ENCODE measurements at places on chromosomes 6 and 20.

GRCh38 chr6:150087336-150087735 is 18.4 kb upstream of the ULBP3 start:
- DNase-seq, result no peak

- no peak for DNase-seq
These were observed 183.5 kb upstream of the CST7 start for GRCh38 chr20:24765316-24766142.

DNA sequence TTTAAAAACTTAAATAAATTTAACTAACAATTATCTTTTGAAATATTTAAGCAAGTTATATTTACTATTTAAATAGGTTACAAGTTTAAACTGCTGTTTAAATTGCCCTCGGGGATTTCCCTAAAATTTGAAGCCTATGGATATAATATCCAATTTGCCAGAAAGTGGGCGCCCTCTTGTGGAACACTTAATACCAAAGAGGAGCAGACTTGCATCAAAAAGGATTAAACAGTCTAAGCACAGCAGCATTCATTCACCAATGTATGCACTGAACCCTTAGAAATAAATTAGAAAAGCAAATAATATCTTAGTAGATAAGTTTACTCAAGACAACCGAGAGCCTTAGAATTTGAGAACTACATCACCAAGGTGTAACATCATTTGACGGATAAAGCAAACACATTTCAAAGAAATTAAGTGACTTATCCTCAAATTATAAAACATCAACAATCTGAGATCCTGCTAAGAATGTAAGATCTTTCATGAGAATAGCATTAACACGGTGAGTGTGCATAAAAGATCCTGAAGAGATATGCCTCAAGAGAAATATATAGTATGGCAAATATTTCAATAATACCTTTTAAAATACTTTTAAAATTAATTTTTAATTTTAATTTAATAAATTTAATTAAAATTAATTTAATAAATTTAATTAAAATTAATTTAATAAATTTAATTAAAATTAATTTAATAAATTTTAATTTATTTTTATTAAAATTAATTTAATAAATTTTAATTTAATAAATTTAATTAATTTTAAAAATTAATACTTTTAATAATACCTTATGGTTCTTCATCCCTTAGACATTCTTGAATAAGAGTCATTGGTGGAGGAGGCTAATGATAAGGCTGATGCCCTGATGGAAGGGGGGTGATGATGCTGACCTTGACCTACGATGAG is 11.5 kb upstream of the MEP1A start:
- DNase-seq, result peak; percentile 32

- DNase-seq, result peak; percentile 10
These were observed 456.0 kb upstream of the PTCHD4 start for GRCh38 chr6:48567016-48567415.

DNA sequence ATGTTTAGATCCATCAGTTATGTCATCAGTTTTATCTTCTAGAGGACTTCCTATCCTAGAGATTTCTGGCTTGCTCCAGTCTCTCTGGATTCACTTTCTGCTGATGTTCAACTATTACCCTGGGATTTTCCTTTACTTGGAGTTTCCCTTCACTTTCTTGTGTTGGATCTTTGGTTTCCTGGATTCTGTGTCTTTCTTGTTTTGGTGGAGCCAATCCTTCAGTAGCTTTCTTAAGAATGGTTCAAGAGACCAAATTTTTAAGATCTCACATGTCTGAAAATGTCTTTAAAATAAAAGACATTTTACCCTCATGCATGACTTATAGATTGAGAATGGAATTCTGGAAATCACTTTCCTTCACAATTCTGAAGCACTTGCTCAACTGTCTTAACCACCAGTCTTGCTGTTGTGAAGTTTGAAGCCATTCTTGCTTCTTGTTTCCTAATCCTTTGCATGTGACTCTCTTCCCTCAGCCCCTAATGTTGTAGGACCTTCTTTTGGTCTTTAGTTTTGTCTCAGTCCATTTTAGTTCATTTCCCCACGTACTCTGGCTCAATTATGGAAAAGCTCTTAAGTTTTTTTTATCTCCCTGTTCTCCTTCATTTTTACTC is 87.9 kb downstream of the ARID1B start:
- peak; percentile 43 for DNase-seq

DNA sequence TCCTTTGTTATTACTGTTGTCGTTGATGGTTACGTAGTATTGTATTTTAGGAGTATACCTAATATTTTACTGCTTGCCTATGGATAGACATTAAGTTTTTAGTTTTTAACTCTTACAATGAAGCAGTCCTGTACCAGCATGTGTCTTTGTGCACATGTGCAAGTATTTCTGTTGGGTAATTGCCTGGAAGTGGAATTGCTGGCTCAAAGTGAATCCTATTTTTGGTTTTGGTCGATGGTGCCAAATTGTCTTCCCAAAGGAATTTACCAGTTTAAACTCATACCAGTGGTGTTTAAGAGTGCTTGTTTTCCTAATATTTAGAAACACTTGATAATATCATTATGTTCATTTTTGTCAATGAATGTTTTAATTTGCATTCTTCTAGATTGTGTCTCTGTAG is 75.5 kb downstream of the ANKS1A start:
- peak; percentile 46 for DNase-seq

- DNase-seq, result no peak
These were observed 26.3 kb downstream of the WFDC3 start for GRCh38 chr20:45765307-45765875.

DNA sequence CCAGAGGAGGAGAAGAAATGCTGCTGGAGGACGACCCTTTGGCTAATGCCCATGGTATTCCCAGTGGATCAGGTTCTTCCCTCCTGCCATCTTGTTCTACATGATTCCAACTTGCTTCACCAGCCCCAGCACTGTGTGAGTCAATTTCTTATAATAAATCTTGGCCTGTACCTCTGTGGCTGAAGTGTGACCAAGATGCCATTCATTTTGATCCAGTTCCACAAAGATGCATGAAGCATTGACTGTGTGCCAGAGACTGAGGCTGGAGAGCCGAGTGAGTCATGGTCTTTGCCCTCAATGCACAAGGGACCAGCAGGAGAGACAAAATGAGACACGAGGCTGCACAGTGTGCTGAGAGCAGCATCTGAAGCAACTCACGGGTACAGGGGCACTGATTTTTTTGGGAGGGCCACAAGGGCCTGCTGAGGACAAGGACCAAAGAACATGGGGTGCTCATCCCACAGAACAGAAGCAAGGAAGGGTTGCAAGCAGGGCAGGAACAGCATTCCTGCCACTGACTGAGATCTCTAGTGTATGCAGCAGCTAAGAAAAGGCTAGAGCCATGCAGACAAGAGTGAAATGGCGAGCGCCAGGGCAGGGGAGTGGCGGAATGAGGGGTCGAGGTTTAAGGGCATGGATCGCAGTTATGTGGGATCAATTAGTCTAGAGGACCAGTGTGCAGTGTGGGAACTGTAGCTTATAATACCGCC is 207.0 kb downstream of the THBS2 start:
- peak; percentile 70 for DNase-seq

DNA sequence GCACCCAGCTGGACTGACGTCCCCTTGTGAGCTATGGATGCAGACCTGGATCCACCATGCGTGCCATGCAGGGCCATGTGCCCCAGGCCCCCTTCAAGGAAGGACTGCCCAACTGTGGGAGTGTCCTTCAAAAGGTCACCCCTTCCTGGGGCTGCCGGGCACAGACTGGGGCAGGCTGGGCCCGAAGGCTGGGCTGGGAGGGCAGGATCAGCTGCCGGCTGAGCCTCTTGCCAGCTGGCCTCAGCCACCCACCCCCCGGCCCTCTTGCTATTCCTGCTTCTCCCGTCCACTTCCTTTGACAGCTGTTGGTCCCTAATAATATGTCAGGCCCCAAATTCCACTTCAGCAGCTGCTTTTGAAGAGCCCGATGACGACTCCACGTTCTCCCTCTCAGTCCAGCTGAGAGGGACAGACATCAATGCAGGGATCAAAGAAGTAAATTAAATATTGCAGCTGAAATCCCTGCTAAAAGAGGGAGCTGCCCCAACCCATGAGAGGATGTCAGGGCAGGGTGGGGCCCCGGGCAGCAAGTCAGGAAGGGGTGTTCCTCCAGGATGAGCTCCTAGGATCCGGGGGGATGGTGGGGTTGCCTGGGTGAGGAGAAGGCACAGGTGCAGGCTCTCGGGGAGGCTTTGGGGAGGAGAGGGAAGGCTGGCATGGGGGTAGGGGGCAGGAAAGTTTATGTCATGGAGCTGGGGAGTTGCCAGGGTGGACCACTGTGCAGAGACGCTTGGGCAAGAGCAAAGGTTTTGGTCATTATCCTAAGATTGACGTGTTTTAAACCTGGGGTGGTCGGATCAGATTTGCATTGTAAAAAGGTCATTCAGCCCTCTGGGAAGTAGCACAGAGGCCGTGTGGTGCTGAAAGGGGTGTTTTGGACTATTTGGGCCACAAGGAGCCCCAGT is 185.0 kb downstream of the ANKRD60 start:
- no peak for DNase-seq

DNA sequence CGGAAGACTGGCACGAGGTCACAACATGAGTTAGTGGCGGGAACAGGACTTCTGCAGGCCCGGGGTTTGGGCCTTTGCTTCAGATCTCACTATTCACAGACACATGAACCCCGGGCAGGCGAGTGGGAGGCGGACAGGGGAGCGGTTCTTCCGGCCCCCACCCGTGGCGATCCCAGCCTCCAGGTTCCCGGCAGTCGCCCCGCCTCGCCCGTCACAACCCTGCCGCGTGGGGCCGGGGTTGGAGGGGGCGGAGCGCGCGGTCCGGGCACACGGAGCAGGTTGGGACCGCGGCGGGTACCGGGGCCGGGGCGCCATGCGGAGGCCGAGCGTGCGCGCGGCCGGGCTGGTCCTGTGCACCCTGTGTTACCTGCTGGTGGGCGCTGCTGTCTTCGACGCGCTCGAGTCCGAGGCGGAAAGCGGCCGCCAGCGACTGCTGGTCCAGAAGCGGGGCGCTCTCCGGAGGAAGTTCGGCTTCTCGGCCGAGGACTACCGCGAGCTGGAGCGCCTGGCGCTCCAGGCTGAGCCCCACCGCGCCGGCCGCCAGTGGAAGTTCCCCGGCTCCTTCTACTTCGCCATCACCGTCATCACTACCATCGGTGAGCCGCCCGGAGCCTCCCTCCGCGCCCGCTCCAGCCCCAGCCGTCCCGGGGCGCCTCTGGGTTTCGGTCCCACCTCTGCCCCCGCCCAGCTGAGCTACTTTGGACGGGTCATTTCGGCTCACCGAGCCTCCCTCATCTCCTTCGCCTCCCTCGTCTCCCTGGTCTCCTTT is at the start of gene KCNK15:
TSS of gene KCNK15 (plus strand) at position 268 of the 769 bp plus-strand sequence. CDS start at position 314, 46 bp downstream.
- no peak for DNase-seq

GRCh38 chr20:64029293-64030117 is 6.5 kb upstream of the C20orf204 start:
- no peak for DNase-seq

GRCh38 chr6:23282252-23283021 is 713.1 kb downstream of the HDGFL1 start:
- DNase-seq, result peak; percentile 8

GRCh38 chr6:16196984-16197546 is 41.3 kb upstream of the GMPR start:
- DNase-seq, result no peak

- no peak for DNase-seq
These were observed 37.2 kb upstream of the PHACTR1 start for GRCh38 chr6:12679341-12679740.

- DNase-seq, result peak; percentile 32
These were observed 133.1 kb downstream of the SOX4 start for GRCh38 chr6:21726676-21727075.

DNA sequence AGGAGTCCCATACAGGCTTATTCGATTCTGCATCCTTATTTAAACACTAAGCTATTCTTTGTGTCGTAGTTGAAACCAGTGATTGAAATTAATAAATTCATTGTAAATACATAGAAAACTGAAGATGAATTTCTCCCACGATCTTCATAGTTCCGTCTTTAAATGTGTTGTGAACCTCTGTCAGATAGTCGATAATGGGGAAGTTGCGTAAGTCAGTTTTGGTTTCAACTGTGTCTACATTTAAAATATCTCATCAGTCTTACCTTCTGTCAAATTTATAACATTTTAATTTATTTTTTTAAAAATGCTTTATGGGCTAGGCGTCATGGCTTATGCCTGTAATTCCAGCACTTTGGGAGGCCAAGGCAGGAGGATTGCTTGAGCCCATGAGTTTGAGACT is 12.7 kb downstream of the STX11 start:
- DNase-seq, result no peak

DNA sequence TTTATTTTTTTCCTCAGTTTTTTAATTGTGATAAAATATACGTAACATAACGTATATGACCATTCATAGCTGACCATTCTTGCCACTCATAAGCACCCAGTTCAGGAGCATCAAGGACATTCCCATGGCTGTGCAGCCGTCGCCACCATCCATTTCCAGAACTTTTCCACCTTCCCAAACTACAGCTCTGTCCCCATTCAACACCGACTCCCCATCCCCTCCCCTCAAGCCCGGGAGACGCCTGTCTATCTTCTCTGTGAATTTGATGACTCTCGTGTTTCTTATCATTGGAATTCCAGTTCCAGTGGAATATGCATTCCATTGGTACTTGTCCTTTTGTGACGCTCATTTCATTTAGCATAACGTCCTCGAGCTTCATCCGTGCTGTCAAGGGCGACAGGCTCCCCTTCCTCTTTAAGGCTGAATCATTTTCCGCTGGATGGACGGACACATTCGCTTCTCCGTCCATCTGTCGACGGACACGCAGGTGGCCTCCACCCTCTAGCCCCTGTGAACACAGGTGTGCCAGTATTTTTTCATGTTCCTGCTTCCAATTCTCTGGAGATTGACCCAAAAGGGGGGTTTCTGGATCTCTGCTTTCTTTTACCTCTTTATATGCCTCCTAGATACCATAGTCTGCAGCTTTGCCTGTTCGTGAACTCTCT is 88.1 kb downstream of the YTHDF1 start:
- no peak for DNase-seq

DNA sequence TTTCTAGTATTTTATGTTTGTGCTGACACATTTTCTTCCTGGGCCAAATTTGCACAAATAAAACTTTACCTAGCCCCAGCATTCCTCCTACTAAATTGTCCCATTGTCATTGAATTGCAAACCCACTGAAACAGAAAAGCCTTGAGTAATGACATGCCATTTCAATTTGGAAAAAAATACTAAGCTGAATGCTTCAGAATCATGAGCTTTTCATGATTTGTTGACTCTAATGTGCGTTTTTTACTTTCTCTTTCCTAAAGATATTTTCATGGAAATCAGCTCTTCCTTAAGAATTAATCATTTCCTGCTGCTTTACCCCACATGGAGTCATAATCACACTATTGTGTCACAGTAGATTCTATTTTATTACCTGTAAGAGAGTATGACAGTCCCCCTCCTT is 47.4 kb downstream of the TRDN start:
- no peak for DNase-seq
